Breast epithelium (tissue), 4 donors: ENCODE measurements at places on chromosomes 6 and 20.

GRCh38 chr6:40409716-40410397 lies 177.3 kb downstream of the LRFN2 start:
- no peak for DNase-seq

- no peak for DNase-seq
Measured at GRCh38 chr6:111979633-111980032, 74.3 kb upstream of the CCN6 start.

DNA sequence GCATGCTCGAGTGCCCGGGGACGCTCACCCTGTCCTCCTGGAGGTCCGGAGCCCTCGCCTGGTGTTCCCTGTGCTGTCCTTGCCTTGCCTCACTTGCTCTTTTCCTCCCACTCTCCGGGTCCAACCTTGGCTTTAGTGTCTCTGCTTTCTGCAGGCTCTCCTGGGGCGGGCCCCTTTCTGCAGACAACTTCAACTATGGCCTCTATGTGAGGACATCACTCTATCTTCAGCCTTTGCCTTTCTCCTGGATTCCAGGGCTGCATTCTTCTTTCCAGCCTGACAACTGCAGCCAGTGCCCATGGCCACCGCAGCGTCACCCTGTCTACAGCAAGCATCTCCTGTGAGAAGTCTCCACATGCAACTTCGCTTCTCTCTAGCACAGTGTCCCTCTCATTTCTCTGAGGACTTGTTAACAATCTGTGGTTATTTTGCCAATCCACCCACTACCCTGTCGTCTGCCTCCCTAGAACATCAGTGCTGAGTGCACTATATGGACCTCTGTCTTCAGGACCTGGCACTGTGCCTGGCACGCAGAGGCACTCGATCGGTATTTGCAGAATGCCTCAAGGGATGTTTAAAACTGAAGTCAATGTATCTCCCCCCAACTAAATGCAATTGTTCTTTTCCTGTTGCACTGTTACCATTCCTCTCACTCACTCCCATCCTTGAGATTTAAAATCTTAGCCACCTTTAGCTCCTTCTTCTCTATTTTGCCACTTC lies 35.9 kb downstream of the FOXC1 start:
- no peak for DNase-seq

- DNase-seq: no peak
Measured at GRCh38 chr6:43671011-43671800, 16.4 kb downstream of the MRPS18A start.

GRCh38 chr20:62433658-62434497 lies 6.5 kb upstream of the RBBP8NL start:
- DNase-seq: no peak

- no peak for DNase-seq
Measured at GRCh38 chr6:129774697-129775447, 64.9 kb upstream of the ARHGAP18 start.

DNA sequence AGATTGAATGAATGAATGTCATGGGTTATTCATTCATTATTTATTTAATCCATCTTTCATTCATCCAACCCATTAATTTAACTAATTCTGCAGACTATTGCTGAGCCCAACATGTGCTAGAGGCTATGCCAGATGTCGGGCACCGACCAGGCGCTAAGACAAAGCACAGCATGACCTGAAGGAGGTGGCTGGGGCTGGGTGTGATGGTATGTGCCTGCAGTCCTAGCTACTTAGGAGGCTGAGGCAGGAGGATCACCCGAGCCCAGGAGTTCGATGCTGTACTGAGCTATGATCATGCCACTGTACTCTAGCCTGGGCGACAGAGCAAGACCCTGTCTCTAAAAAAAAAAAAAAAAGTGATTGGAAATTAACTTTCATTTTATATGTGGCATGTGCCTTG lies 5.7 kb upstream of the SLC22A7 start:
- DNase-seq: peak; percentile 39

DNA sequence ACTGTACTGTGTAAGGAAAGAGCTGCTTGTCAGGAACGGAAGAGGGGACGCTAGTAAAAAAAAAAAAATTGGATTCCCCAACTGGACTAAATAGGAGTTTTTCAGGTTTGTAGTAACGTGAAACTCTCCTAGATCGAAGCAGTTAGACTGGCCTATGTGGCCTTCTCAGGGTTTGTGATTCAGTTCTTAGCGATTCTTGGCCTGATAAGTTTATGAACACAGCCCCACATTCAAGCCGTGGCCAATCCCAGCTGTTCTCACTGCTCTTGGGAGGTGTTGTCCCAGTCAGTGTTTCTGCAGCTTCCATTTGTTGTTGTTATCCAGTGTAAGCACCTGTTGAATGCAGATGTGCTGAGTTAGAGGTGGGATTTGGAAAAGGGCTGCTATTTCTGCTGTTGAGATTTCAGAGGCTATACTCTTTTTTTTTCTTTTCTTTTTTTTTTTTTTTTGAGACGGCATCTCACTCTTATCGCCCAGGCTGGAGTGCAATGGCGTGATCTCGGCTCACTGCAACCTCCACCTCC lies 29.7 kb downstream of the TAF8 start:
- no peak for DNase-seq

GRCh38 chr20:36082315-36082915 lies 72.1 kb upstream of the EPB41L1 start:
- DNase-seq: no peak

DNA sequence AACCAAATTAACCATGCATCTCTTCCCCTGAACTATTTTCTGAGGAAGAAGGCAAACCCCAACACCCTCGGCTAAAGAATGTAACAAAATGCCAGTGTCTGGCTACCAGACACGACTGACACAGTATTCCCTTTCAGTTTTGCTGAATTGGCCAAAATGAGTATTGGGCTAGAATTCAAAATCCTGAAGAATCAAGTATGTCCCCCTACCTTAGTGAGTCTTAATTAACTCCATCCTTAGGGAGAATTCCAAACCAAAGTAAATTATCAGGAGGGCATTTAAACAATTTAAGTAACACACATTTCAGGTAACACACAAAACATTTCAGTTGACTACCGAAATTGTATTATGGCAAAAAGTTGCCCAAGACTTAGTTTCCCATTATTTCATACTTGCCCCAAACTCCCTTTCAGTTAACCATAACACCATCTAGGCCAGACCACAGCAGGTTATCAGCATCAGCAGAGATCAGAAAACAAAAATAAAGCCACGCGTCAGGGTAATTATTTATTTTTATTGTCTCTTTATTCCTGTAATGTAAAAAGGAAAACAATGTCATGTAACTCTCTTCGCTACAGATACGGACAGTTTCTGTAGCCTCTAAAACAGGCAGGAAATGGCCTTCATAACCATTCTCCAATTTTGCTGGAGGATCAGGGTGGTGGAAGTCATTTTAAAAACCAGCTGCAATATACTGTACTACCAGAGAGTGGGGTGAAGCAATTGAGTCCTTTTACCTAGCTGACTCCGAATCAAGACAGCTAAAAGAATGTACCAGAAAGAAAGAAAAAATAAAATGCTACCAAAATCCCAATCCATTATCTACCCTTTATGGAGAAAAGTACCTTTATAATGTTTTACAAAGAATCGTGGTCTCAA lies 1.9 kb downstream of the SNX5 start:
- DNase-seq: no peak

DNA sequence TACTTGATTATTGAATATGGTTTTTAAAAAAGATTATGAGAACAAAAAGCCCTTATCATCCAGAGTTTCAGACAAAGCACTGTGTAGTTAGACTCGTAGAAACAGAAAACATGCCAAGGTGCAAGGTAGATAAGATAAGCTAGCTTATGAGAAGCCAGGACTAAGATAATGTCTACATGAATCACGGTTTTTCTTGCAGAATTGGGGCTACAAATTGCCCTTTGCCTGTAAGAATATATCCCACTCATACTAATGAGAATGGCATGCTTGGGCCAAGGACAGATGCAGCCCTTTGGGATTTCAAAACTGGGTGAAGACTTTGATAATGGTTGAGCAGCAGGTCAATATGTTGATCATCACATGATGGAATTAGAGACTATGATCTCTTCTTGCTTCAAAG lies 165.3 kb upstream of the PREP start:
- DNase-seq: no peak

- DNase-seq: no peak
Measured at GRCh38 chr6:166202321-166202733, 34.7 kb upstream of the TBXT start.

GRCh38 chr6:10248378-10248843 lies 166.5 kb downstream of the TFAP2A start:
- no peak for DNase-seq

DNA sequence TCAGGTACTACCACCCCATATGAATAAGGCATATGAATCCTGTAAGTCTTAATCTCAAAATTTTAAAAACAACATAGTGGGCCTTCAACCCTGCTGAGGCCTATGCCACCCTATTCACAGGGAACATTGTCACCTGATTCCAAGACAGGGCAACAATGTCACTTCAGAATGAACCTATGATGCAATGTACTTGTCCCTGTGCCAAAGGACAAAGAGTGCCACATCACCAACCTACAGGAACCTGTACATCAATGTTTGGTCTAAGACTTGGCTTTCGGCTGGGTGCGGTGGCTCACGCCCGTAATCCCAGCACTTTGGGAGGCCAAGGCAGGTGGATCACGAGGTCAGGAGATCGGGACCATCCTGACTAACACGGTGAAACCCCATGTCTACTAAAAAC lies 318.5 kb upstream of the JARID2 start:
- no peak for DNase-seq

DNA sequence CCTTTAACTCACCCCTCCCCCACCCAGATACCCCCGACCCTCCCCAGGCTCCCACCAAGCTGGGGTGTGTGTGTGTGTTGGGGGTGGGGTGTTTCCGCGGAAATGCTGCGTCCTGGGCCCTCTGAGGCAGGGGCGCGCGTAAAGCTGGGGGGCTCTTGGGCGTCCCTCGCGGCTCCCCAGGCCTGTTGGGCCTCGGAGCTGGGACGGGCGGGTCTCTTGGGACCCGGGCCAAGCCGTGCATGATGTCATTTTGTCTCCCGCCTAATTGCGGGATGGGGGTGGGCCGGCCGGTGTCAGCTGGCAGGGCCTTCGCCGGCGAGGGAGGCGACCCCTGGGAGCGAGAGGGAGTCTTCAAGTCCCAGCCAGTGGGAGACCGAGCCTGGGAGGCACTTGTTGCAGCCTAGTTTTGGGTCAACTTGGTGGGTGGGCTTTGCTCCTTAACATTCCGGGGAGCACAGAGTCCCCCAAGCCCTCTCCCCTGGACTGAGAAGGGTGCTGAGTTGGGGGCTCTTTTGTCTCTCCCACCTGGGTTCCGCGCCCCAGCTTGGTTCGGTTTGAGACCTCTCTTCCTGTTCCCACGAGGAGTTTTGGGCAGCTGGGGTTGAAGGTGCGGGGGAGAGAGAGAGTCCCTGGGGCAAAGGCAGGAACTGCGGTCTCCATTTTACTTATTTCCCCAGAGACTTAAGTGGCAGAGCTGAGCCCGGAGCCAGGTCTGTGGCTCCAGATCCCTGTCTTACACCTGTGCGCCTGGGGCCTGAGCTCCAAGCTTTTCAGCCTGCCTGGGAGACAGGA lies 623 bp downstream of the MYBL2 start:
- no peak for DNase-seq

DNA sequence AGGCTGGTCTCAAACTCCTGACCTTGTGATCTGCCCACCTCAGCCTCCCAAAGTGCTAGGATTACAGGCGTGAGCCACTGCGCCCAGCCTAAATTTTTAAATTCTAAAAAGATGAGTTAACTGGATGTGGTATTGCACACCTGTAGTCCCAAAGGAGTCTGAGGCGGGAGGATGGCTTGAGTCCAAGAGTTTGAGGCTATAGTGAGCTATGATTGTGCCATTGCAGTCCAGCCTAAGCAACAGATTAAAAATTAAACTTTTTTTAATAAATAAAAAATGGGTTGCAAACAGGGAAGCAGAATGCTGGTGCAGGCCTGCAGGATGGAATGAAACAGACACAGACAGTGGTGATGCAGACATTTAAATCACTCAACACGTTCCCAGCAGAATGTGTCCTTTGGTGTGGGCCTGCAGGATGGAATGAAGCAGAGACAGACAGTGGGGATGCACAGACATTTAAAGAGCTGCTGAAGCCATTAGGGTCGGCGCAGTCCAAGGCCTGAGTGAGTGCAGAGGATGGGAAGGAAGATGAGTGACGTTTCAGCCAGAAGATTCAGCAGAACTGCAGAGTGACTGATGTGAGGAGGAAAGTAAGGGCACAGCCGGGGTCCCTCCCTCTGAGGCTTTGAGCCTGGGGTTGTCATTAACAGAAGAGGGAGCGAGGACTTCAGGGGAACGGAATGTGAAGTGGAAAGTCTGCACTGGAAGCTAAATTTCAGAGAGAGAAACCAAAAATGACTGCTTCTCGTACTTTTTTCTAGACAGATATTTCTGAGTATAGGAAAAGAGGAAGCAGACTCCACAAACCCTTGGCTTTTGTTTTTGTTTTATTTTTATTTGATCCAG lies 117.5 kb downstream of the RIN2 start:
- no peak for DNase-seq

- DNase-seq: no peak
Measured at GRCh38 chr6:122118945-122119506, 280.4 kb upstream of the HSF2 start.

- DNase-seq: no peak
Measured at GRCh38 chr6:144019929-144020328, 11.9 kb upstream of the PLAGL1 start.
